ENCODE measurements at places on chromosomes 16 and 17.

GRCh38 chr17:59790910-59791309, 83.5 kb downstream of the VMP1 start:
- no peak for DNase-seq

DNA sequence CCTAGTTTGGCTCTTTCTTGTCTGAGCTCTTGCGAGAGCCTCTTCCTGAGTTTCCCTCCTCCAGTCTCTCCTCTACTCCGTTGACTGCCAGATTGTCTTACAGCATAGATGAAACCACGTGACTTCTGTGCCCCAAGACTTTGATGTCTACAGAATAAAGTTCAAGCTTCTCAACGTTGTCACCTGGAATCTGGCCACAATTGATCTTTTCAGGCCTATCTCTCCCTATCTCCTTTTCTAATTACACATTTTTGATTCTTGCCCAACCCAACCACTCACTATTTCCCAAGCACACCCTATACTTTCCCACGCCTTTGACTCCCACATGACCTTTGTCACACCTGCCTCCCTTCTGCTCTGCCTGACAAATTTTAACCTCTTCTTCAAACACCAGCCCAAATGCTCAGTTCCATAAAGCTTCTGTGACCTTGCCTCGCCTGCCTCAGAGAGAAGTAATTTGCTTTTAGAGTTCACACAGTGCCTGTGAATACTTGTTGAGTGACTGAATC, 52.4 kb upstream of the PMFBP1 start:
- no peak for DNase-seq

DNA sequence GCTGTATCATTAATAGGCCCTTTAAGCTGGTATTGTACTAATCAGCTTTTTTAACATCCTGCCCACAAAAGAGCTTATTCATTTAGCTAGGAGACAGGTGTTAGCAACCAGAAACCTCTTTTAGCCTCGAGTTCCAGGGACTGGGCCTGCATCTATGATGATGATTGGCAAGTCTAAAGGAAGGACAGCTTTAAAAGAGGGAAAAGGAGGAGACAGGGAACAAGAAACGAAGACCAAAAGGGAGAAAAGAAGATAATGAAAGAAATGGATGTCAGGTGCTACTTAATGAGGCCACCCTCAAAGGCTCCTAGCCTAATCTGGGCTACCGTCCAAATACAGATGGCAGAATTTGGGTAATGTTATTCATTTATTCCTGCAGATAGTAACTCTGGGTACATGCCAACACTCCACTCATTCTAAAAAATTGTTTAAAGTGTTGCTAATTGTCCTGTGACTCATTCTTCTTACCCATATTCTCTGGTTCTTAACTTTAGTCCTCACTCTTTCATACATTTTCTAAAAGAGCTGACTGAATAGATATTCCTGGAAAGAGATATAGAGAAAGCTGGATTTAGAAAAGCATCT, 18.7 kb upstream of the RFFL start:
- no peak for DNase-seq

DNA sequence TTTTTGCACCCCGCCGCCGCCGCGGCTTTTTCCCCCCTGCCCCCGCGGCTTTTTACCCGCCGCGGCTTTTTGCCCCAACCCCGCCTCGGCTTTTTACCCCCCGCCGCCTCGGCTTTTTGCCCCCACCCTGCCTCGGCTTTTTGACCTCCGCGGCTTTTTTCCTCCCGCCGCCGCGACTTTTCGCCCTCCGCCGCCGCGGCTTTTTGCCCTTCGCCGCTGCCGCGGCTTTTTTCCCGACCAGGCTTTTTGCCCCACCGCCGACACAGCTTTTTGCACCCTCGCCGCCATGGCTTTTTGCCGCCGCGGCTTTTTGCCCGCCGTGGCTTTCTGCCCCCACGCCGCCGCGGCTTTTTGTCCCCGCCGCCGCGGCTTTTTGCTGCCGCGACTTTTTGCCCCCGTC, 137.0 kb upstream of the TP53TG3D start:
- no peak for DNase-seq

GRCh38 chr16:2385190-2385836, 43.9 kb upstream of the CCNF start:
- no peak for DNase-seq

Data from neural crest cell (in vitro differentiated cells).